Femur (tissue), 1 donor: ENCODE measurements at places on chromosomes 2 and 18.

DNA sequence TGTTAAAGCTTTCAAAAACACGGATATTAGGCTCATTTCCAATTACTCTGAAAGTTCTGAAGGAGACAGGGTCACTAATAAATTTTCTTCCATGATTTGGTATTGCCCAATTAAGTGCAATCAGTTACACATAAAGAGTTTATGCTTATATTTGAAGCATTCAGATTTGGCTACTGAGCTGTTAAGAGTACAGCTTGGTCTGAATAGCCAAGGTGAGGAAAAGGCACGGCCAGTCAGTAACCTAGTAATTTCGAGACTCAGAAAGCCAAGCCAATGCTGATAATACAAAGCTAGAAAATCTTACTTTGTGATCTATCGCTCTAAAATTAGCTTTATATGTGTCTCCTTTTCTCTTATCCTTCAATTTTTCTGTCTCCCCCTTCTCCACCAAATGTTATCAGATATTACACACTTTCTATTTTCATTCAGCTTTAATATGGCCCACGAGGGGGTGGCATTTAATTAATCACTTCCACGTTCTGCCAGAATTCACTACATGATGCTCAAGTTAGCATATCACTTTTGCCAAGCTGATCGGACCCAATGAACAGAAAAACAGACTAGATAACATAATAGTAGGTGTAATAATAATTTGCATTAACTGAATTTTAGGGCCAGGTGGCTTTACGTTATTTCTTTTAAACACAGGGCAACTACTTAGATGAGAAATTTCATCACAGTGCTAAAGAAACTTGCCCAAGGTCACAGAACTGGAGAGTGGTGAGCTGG lies 138.4 kb downstream of the TCF4 start:
- DNase-seq = no peak

- DNase-seq = no peak
Measured at GRCh38 chr2:118763797-118764196, 83.7 kb downstream of the EN1 start.

- no peak for DNase-seq
Measured at GRCh38 chr18:44035554-44035953, 645.1 kb upstream of the SETBP1 start.

DNA sequence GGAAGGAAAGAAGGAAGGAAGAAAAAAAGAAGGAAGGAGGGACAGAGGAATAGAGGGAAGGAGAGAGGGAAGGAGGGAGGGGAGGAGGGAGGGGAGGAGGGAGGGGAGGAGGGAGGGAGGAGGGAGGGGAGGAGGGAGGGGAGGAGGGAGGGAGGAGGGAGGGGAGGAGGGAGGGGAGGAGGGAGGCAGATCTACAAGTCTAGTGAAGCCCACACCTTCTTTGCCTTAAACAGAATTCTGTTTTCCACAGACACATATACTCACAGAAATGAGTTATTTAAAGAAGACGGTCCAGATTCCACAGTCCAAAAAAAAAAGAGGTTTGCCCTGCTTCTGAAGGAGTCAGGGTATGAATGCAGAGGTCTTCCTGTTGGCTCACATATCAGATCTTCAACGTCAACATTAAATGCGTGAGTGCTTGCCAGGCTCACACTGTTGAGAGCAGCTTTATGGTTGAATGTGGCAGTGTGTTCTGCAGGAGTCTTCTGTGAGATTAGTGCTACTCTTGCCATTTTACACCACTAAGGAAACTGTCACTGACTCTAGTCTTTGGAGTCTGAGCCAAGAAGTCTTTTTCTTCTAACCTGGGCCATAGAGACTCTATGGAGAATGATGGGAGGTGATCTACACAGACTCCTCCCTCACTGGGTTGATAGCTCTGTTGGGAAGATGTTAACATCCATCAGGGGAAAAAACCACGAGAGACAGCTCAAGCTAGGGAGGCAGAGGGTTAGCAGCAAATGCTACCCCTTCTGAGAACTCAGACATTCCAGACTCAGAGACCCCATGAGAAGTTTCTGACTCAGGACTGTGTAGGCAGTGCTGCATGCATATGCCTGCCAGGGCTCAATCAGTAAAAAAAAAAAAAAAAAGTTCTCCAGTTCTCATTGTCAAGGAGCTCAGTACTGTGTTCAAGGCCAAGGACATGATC lies 23.3 kb downstream of the PAX8 start:
- no peak for DNase-seq

DNA sequence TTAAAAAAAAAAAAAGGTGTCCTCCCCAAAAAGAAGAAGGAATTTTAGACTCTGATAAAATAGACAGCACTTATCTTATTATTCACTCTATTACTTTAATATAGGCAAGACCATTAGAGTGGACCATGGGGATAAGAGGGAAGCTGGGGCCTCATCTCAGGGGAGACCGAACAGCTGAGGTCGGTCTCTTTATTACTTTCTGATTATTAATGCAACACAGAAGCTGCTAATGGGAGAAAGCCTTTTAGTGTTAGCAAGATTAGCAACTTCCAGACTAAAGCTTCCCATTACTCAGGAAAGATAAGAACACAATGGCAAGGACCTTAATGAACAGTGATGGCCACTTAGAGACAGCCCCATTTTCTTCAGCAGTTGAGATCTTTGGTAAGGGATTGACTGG lies 135.5 kb downstream of the TMEFF2 start:
- DNase-seq = no peak

DNA sequence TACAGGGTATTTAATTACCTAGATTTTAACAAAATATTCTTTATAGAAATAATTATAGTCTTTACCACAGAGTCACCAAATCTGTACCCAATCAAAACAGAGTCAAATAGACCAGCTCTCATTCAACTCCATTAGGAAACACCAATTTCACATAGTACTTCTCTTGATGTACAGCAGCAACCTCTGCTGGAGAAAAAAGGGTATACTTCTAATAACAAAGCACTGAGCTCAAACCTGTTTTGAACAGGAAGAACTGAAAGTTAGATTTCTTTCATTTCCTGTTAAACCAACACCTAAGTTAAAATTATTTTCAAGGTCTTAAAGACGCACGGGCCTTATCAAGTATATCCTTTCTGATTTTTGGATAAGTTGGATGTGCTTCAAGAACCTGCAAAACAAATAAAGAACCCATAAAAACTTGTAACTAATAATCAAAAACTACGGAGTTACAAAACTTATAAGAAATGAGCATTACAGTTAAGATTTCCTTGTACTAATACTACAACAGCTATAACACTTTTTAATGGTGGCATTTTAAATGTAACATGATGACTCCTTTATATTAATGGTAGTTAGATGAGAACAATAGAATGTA lies 79.0 kb downstream of the TTC21B start:
- DNase-seq = no peak

- DNase-seq = no peak
Measured at GRCh38 chr18:24474406-24474805, 14.0 kb downstream of the HRH4 start.

GRCh38 chr2:62222674-62223073 lies 26.8 kb downstream of the B3GNT2 start:
- no peak for DNase-seq

DNA sequence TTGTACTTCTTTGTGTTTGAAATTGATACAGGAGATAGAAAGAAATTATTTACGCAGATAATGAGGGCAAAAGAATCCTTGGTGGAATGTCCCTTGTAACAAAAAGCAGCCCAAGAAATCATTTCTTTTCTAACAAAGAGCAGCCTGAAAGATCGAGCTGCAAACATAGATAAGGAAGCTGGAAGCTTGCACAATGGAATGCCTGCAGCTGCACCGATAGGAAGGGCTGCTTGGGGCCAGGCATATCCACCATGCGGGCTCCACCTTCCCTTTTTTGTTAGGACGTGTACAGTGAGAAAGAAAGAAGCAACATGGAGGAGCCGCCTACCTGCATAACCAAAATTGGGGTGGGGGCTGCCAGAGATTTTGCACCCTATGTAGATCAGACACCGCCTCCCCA lies 568.7 kb downstream of the METTL4 start:
- DNase-seq = no peak

- DNase-seq = no peak
Measured at GRCh38 chr2:206798000-206798399, 32.6 kb downstream of the FASTKD2 start.

GRCh38 chr2:24423095-24423494 lies 62.8 kb upstream of the ITSN2 start:
- no peak for DNase-seq

DNA sequence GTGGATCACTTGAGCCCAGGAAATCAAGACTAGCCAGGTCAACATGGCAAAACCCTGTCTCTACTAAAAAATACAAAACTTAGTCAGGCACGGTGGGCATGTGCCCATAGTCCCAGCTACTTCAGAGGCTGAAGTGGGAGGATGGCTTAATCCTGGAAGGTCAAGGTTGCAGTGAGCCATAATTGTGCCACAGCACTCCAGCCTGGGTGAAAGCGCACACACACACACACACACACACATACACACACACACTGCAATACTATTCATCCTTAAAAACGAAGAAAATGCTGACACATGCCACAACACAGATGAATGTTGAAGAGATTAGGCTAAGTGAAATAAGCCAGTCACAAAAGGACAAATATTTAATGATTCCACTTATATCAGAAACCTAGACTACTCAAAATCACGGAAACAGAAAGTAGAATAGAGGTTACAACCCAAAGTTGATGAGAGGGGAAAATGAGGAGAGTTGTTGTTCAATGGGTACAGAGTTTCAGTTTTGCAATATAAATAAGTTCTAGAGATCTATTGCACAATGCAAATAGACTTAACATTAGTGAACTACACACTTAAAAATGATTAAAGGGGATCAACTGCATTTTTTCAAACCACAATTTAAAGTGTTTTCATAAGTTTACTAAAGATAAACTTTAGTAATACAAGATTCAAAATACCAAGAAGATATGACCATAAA lies 114.5 kb downstream of the USP34 start:
- no peak for DNase-seq

DNA sequence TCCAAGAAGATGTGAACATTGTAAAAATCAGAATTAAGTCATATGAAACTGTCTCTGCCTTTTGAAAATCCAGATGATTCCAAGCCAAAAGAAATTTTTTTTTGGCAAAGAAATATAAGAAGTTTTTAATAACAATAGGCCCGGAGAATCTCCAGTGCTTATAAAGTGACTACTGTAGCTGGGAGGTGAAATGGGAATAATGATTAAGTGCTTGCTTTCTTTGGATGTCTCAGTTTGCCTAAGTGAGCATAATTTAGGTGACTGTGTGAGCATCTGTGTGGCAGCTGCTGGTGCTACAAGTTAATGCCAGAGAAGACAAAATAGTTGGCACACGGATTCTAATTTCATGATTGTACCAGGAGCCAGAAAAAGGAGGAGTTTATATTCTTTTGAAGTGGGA lies 185.0 kb downstream of the LTBP1 start:
- no peak for DNase-seq

- DNase-seq = no peak
Measured at GRCh38 chr2:217147818-217148217, 288.0 kb upstream of the TNP1 start.
